Activated T-helper 1 cell treated with anti-CD3 and anti-CD28 coated beads, Interleukin-2, amount 50 U/mL, for 16 hours (primary cell): ENCODE measurements at places on chromosomes 7 and 10.

GRCh38 chr10:70977625-70978024 lies 89.3 kb upstream of the PCBD1 start:
- DNase-seq, result no peak

DNA sequence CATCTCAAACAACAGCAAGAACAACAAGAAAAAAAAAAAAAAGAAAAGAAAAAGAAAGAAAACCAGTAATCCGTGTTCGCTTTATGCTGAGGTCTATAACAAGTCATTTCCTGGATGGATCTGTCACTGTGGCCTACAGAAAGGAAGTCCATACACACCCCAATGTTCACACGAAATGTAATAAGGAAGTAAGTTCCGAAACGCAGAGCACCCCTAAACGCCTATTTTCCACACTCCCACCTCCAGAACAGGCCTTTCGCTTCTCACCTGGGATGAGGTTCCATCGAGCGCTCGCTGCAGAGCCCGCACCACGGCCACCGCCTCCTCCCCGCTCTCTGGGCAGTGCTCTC lies 735 bp downstream of the ZNF394 start:
- no peak for DNase-seq

DNA sequence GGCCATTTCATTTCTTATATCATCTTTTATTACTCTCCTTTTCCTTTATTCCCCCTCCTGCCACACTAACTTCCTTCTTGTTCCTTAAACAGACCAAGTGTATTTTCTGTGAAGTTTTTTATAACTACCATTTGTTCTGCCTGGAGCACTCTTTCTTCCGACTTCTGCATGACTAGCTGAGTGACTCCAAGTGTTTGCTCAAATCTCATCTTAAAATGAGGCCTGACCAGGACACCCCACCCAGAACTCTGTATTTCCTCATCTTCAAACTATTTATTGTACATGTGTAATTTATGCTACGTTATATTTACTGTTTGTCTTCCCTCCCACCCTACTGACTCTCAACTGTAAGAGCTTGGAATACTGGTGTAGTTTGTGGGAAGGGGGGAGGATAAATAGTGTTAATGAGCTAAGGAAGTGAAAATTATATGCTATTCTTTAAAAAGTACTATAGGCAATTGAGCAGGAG lies 3.2 kb downstream of the MINDY3 start:
- DNase-seq, result no peak

DNA sequence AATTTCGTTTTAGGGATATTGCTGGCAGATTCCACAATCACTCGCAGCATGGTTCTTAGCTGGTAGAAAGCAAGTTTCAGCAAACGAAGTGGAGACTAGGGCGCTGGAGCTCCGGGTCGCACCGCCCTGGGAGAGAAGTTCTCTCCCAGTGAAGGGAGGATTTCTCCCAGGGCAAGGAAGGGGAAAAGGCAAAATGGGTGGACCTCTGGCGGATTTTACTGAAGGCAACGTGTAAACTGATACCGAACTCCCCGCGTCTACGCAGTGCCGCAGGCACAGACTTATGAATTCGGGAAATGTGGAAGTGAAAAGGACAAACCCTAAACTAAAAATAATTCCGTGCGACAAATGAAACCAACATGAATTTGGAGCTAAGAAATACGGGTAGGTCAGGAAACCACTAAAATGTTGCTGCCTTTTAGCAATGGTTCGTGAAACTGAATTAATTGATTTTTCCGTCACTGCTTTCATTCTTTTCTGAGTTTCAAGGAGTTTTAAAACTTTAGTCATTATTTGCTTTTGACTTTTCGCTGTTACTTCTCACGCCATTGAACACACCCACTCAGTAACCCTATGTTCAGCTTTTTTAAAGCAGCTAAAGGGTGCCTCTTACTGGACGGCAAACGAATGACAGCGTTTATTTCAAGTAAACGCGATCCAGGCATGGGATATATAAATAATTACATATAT lies at the start of gene MYOF:
Gene MYOF, minus strand, starts transcription at position 190 of the 690 bp plus-strand sequence. Its CDS starts 140 bp downstream, at position 50.
- no peak for DNase-seq

DNA sequence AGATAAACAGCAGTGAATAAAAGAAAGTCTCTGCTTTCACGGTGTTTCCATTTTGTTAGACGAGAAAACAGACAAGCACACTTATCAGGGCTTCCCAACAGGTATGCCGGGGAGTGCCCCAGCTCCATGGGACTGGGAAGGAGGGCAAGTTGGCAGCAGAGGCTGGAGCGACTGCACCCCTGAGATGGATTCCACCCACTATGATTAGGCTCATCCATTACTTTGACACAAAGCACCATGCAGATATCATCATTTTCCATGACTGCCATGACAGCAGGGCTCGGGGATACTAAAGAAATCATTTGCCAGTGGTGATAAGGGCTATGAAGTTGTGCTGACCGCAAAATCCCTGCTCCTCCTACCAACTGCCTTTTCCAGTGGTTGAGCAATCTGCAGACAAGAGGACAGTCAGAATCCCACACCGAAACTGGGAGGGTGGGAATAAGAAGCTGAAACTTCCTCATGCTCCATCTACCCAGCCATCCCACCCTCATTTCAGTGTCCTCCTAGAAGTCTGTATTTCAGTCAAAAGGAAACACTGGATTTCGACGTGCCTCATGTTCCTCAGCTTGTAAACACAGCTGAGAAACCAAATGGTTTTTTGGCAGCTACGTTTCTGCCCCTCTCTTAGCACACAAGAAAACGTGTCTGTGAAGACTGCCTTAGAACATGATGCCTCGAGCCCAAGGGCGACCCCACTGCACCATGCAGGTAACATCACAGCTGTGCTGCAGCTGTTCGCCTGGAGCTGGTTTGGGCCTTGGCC lies 15.5 kb downstream of the CREB3L2 start:
- no peak for DNase-seq
